ENCODE measurements at places on chromosomes 13 and 19.

DNA sequence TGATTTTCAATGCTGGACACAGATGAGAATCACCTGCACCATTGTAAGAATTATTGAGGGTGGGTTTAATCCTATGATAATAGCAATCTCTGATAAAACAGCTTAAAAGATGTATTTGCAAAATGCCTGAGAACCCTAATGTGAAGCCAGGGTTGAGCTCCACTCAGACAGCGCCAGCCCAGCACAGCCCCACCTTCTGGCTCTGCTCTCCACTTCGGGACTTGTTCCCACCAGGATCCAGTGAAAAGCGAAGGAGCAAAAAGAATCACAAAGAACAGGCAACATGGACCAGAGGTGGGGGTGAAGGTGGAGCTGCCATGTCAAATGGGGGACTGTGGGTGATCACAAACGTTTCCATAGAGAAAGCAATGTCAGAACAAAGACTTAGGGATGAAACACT, 18.6 kb upstream of the ZNF816 start:
- no peak for DNase-seq

- DNase-seq, result peak; percentile 54
Measured at GRCh38 chr19:2600914-2601870, 101.3 kb downstream of the GNG7 start.

DNA sequence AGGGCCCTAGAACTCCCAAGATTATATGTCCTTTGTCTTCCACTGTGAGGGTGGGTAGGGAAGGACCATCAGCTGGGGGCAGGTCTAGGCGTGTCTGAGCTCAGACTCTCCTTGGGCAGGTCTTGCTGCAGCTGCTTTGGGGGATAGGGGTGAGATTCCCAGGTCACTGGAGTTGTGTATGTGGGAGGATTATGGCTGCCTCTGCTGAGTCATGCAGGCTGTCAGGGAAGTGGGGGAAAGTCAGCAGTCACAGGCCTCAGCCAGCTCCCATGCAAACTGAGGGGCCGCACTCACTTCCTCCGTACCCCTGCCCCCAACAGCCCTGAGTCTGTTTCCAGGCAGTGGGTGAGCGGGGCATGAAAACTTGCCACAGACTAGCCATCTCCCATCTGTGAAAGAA, 600.8 kb downstream of the DIAPH3 start:
- DNase-seq, result no peak

DNA sequence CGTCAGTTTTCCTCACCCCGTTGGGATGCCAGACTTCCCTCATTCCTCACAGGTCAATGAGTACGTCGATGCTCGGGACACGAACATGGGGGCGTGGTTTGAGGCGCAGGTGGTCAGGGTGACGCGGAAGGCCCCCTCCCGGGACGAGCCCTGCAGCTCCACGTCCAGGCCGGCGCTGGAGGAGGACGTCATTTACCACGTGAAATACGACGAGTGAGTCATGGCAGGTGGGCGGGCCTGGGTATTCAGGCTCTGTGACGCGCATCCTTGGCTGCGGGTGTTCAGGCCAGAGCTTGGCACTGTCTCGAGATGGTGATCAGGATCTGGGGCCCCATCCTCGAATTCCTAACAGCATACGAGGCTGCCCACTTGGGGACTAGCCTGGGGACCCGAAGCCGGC, 21.4 kb downstream of the UHRF1 start:
- no peak for DNase-seq

DNA sequence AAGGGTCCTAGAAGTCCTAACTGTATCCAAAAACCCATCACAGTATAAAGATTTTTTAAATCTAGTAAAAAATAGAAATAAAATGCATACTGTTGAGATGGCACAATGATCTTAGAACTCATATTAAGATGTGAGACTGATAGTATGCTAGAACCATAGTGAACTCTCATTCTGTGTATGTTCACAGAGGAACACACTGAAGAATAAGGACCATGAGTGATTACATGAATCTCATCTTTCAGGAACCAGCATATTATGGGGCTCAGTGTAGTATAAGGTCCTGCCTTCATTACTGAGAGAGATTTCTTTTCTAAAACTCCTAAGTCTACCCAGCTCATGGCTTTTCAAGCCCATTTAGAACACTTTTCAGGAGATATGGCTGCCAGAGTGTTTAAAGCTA, 59.8 kb upstream of the RFC3 start:
- no peak for DNase-seq

DNA sequence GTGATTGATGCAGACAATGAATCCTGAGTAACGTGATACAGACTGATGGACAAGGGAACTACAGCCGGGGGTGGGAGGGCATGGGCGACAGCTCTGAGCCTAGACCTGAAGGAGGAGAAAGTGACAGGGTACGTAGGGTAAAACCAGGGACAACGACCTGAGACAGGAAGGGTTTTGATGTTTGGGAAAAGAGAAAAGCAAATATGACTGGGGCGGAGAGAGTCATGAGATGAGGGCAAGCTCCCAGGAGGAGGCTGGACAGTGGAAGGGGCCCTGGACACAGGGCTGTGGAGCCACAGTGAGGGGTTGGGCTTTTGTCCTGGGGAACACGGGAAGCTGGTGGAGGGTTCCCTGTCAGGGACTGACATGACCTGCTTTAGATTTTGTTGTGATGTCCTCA, 34.2 kb downstream of the ZNF611 start:
- no peak for DNase-seq

- DNase-seq, result no peak
Measured at GRCh38 chr19:4327877-4328242, 10.8 kb downstream of the STAP2 start.

- no peak for DNase-seq
Measured at GRCh38 chr13:87712012-87712411, 40.8 kb downstream of the SLITRK5 start.

- no peak for DNase-seq
Measured at GRCh38 chr13:78402708-78403400, 200.5 kb downstream of the POU4F1 start.

Data from sciatic nerve (tissue), 2 donors.